ENCODE measurements at places on chromosomes 11 and 22.

GRCh38 chr11:118170882-118171268, 5.6 kb downstream of the SCN2B start:
- DNase-seq, result no peak

DNA sequence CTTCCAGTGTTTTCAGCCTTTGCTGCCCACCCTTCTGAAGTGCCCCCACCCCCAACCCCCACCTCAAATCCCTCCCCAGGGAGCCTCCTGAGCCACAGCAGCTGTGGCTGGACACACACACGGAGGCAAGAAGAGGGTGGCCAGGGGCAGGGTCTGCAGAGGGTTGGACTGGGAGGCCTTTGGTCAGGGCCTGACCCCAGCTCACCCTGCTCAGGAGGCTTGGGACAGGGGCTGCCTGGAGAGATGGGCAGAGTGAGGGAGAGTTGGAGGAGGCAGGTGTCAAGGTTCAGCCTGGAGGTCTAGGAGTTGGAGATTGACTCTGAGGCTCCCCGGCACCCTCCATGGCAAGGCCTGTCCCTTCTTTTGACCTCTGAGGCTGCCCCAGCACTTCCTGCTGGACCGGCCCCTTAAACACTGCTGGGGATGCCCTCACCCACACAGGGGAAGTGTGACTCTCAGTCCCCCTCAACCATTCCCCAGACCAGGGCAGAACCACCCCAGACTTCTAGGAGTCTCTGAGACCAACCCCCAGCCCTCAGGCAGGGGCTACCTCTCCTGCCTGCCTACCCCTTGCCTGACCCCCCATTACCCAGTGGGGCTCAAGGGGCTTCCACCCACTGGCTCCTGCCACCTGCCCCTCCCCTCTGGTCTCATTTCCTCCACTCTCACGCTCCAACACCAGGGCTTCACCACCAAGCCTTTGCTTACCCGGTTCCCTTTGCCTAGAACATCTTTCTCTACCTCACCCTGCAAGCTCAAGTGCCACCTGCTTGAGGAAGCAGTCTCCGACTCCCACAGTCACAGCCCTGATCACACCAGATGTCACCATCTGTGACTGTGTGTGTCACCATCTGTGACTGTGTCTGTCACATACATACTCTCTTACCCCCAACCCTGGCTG, 8.6 kb downstream of the ARAP1 start:
- no peak for DNase-seq

- no peak for DNase-seq
These were observed 83.3 kb upstream of the PICALM start for GRCh38 chr11:86152006-86152862.

- no peak for DNase-seq
These were observed 4.8 kb upstream of the CHKB start for GRCh38 chr22:50587407-50587806.

DNA sequence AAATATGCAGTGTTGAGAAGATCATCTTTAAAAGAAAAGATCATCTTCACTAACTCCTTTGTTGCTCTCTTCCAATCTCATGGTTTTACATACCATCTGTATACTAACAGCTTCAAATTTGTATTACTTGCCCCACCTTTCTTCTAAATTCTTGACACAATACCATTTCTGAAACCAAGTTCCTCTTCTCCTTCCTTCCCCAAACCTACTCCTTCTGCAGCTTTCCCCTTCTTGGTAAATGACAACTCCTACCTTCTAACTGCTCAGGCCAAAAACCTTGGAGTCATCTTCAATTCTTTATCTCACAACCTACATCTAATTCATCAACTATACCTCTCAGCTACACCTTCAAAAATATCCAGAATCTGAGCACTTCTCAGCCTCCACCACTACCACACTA, 9.3 kb downstream of the PRCP start:
- DNase-seq, result no peak
